ENCODE measurements at places on chromosomes 6 and 20. TPM values are rescaled to one million over a fixed set of nuclear protein-coding genes. Genes with fewer than 3 reads are reported as not detected.

DNA sequence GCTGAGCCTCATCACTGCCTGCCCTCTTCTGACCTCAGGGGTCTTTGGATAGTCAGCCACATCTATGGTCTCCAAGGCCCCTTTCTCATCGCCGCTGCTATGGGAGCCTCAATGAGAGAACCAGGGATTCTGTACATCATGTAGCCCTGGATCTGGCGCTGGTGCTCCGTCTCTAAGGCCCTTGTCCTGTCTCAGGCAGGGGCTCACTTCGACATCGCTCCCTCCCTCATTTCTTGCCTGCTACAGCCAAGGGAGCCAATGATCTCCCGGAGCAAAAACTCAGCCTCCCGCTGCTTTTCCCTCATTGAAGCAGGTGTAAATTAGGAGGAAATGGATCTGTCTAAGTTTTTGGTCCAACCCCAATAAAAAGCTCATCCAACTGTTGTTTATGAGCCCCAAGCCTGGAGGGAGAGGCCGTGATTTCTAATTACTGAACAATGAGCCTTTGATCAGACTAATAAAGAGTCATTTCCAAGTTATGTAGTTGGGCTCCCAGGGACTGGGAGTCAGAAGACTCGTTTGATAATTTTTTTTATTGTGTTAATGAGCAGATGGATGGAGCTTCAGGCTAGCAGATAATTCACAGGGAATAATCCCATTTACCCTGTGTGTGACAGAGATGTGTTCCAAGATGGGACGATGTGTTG, 30.9 kb downstream of the LBP start:
- no peak for DNase-seq
- H3K36me3 ChIP-seq = no peaks in the 10 kb centered on the region
- no peak overlapping the region for H3K27ac ChIP-seq
- no peak overlapping the region for H3K4me3 ChIP-seq
- H3K27me3 ChIP-seq = peaks cover 27% of the 10 kb centered on the region
- H3K4me1 ChIP-seq = no peaks in the 10 kb centered on the region

DNA sequence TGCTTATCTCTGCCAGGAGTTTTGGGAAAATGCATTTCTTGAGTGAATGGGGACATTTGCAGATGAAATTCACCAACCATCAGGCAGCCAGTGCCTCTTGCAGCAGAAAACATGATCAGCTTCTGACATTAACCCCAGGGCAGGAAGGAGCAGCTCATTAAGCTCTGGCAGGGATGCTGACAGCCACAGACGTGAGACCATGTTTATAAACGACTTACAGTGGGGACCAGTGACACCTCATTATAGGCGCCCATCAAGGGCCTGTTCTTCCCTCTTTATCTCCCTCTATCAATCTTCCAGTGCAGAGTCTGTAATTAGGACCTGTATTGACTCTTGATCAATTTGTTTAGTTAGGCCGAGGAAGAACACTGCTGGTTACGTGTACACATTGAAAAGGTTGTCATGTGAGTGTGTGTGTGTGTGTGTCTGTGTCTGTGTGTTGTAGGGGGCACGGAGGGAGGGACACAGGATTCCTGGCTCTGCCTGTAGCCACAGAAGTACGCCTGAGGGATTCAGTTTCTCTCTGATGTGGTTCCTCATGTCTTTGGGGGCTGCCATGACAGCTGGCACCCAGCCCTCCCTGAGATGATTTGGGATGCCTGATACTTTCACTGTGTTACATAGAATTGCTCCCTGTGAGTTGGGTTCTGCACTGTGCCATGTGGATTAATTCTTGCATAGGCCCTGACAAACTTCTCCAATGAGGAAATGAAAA, 428.4 kb upstream of the CHD6 start:
- H3K36me3 ChIP-seq = no peaks in the 10 kb centered on the region
- H3K4me3 ChIP-seq = no peak overlapping the region
- no peak for DNase-seq
- no peaks in the 10 kb centered on the region for H3K4me1 ChIP-seq
- H3K27me3 ChIP-seq = no peaks in the 10 kb centered on the region

DNA sequence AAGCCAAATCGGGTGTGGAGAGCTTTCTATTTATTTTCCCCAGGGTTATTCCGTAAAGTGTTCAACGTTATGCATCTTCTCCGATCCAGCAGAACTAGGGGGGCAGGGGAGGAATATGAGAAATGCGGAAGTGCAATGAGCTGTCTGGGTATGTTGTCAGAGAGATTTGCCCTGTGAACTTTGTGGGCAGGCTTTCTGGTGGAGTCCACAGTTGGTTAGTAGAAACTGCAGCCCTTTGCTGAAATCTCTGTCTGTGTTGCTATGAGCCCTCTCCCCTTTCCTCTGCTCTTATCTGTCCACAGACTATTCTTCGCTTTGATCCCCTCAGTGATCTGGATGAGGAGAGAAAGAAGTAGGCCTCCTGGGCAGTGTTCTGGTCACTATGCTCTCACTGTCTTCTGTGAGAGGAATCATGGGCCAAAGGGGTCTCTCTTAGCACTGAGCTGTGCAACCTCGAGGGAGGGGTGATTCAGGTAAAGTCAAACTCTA, 158.9 kb upstream of the FUT9 start:
- H3K27ac ChIP-seq = no peak overlapping the region
- peak; percentile 6 for DNase-seq
- H3K36me3 ChIP-seq = no peaks in the 10 kb centered on the region
- H3K4me1 ChIP-seq = no peaks in the 10 kb centered on the region
- no peaks in the 10 kb centered on the region for H3K27me3 ChIP-seq

SCAF8 gene
- total RNA-seq = 36.2 TPM

DNA sequence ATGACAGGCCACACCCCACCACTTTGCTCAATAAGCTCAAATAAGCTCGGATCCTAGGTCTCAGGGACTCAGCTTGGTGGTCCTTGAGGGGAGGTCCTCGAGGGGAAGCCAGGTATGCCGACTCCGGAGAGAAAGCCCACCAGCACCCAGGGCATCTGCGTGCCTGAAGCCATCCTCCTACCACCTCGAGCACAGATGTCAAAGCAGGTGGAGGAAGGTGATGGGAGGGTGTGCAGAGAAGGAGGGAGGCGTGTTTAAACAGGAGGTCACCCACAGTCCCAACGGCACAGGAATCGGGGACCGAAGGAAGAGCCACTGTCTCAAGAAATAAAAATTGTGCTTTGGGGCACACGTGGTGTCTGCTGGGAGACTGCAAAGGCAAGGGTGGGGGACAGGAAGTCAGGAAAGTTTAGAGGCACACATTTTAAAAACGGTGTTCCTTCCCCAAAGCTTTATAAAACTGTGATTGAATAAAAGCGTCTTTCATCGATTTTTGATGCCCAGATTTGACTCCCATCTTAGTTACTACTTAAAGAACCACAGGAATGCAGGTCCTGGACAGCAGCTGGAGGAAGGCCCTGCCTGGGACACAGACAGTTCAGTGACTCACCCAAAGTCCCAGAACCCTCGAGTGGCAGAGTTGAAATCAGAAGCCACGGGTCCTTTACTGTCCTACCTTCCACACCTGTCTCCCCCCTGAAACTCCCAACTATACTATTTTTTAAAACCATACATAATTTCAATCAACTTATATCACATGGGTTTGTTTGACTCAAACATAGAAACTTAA, 221.0 kb upstream of the PDE10A start:
- no peak overlapping the region for H3K4me3 ChIP-seq
- H3K27ac ChIP-seq = no peak overlapping the region
- no peaks in the 10 kb centered on the region for H3K36me3 ChIP-seq
- peaks cover 6% of the 10 kb centered on the region for H3K4me1 ChIP-seq
- DNase-seq = peak; percentile 70
- no peaks in the 10 kb centered on the region for H3K27me3 ChIP-seq

GRCh38 chr6:137970368-137970767, 103.3 kb downstream of the TNFAIP3 start:
- no peak overlapping the region for H3K4me3 ChIP-seq
- no peaks in the 10 kb centered on the region for H3K27me3 ChIP-seq
- peaks cover 23% of the 10 kb centered on the region for H3K4me1 ChIP-seq

- no peak overlapping the region for H3K4me3 ChIP-seq
- no peaks in the 10 kb centered on the region for H3K36me3 ChIP-seq
- no peaks in the 10 kb centered on the region for H3K27me3 ChIP-seq
- DNase-seq = no peak
- no peak overlapping the region for H3K27ac ChIP-seq
These were observed 65.4 kb upstream of the PHIP start for GRCh38 chr6:79143320-79143898.

HCRTR2 gene
- not detected for total RNA-seq

PSORS1C1 gene
- 2.2 TPM for total RNA-seq

DCDC2 gene
- under 0.01 TPM for total RNA-seq

GPLD1 gene
- total RNA-seq = 0.72 TPM

PTCRA gene
- total RNA-seq = not detected

GRCh38 chr6:156910011-156910334, 132.8 kb downstream of the ARID1B start:
- no peaks in the 10 kb centered on the region for H3K4me1 ChIP-seq
- DNase-seq = peak; percentile 17
- no peaks in the 10 kb centered on the region for H3K27me3 ChIP-seq
- no peaks in the 10 kb centered on the region for H3K36me3 ChIP-seq

OR2B2 gene
- not detected for total RNA-seq

DNA sequence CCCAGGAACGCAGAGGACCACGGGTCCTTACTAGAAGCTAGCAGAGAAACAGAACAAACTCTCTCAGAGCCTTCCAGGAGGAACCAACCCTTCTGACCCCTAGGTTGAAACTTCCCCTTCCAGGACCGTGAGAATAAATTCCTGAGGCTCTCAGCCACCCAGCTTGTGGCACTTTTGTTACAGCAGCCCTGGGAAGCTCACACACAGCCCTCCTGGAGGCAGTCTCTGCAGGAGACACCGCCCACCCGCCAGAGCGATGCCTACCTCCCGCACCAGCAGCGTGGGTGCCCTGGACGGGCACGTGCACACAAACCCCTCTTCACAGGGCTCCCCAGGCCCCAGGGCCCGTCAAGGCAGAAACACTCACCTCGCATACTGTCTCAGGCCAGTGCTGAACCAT, 4.2 kb downstream of the RNASET2 start:
- no peaks in the 10 kb centered on the region for H3K36me3 ChIP-seq
- no peak for DNase-seq
- H3K4me3 ChIP-seq = no peak overlapping the region
- no peaks in the 10 kb centered on the region for H3K27me3 ChIP-seq

GRCh38 chr20:60921022-60921622, 330.9 kb upstream of the CDH4 start:
- H3K4me3 ChIP-seq = no peak overlapping the region
- H3K4me1 ChIP-seq = no peaks in the 10 kb centered on the region
- no peaks in the 10 kb centered on the region for H3K27me3 ChIP-seq
- no peaks in the 10 kb centered on the region for H3K36me3 ChIP-seq

CRNKL1 gene
- 33.7 TPM for total RNA-seq

DNA sequence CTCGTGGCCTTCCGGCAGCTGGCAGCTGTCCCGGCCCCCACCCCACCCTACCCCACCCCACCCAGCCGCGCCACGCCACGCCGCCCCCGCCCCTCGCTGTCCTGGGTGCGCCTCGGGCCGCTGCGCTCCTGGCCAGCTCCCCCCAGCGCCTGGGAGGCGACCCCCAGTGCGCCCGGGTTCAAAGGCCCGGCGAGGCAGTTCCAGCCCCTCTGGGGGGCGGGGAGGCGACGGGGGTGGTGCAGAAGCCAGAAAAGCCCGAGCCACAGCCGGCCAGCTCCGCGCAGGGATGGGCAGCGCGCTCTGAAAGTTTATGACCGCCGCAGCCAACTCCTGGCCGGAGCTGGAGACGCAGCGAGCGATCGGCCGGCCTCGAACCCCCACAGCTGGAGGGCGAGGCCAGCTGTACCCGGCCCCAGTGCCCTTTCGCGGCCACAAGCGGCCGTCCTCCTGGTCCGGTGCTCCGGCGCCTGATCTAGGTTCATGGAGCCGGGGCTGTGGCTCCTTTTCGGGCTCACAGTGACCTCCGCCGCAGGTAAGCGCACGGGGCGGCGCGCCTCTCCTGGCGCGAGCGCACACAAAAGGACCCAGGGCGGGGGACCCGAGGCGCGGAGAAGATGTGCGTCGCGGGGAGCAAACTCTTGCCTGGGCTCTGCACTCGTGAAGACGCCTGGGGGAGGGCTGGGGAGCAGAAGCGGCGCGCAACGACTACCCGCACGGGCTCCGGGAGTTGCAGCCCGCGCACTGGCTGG, at the start of gene EDN3:
TSS of gene EDN3 (plus strand) at position 279 of the 749 bp plus-strand sequence. CDS start at position 481, 202 bp downstream.
- H3K27ac ChIP-seq = no peak within 1 kb of the TSS
- no peaks in the 10 kb centered on the region for H3K27me3 ChIP-seq
- H3K4me3 ChIP-seq = no peak within 1 kb of the TSS
- no peaks in the 10 kb centered on the region for H3K36me3 ChIP-seq
- no peak for DNase-seq

- no peak overlapping the region for H3K27ac ChIP-seq
- H3K36me3 ChIP-seq = no peaks in the 10 kb centered on the region
- no peak for DNase-seq
These were observed 125.8 kb downstream of the EPM2A start for GRCh38 chr6:145609521-145609920.

DNA sequence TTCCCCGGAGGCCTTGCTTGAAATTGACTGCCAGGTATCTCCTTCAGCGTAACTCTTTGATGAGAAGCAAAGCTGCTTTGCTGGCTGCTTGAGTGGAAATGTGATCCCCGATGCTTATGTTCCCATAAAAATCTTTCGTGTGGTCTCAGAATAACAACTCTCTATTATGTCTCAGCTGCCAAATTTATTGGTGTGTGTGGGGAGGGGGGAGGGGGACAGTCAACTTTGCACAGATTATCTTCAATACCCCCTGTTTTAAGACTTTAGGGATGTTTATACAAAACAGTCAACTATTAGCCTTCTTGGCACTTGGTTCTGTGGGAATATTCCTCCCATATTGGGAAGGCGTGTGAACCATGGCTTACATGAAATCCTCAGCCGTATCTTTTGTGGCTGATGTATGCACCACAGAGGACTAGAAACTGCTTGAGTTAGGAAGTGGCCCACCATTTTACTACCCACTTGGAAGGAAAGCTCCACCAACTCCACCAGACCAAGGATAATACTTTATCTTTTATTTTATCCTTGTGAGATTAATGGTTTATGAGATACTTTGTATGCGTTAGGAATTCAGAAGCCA, 101.5 kb upstream of the SLC24A3 start:
- H3K4me3 ChIP-seq = no peak overlapping the region
- H3K27me3 ChIP-seq = no peaks in the 10 kb centered on the region
- no peak overlapping the region for H3K27ac ChIP-seq
- no peaks in the 10 kb centered on the region for H3K4me1 ChIP-seq
- H3K36me3 ChIP-seq = no peaks in the 10 kb centered on the region
- DNase-seq = no peak

DNA sequence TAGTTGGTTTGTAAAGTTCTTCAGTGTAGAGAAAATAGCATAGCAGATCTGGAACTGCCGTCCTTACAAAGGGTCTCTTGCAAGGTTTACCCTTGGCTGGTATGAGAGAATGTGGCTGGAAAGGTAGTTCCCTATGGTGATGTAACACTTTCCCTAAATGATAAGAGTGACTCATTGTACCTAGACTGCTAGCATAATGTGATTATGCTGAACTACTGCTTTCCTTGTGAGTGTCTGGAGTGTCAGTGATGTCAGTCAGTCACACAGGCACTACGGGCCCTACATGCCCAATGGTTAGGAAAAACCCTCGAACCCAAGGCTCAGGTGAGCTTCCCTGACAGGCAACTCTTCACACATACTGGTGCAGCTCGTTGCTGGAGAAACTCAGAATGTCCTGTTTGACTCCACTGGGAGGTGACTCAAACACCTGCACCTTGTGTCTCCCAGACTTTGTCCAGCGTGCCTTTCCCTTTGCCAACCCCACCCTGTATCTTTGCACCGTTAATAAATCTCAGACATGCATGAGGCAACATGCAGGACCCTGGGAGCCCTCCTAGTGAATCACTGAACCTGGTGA, 28.4 kb upstream of the LY86 start:
- H3K4me3 ChIP-seq = no peak overlapping the region
- no peak for DNase-seq
- no peaks in the 10 kb centered on the region for H3K36me3 ChIP-seq
- H3K27me3 ChIP-seq = no peaks in the 10 kb centered on the region
- no peak overlapping the region for H3K27ac ChIP-seq

ULBP2 gene
- total RNA-seq = 3.2 TPM

GRCh38 chr6:116881236-116881635, 4.2 kb downstream of the RFX6 start:
- peaks cover 22% of the 10 kb centered on the region for H3K27me3 ChIP-seq

All from osteoblast (primary cell).